ENCODE measurements at places on chromosomes 12 and 14.

- DNase-seq, result no peak
These were observed 2.5 kb downstream of the SLC38A1 start for GRCh38 chr12:46266382-46266791.

GRCh38 chr12:15899282-15899870 is 11.8 kb upstream of the DERA start:
- no peak for DNase-seq

- no peak for DNase-seq
These were observed 33.7 kb upstream of the SCAF11 start for GRCh38 chr12:46024099-46024498.

DNA sequence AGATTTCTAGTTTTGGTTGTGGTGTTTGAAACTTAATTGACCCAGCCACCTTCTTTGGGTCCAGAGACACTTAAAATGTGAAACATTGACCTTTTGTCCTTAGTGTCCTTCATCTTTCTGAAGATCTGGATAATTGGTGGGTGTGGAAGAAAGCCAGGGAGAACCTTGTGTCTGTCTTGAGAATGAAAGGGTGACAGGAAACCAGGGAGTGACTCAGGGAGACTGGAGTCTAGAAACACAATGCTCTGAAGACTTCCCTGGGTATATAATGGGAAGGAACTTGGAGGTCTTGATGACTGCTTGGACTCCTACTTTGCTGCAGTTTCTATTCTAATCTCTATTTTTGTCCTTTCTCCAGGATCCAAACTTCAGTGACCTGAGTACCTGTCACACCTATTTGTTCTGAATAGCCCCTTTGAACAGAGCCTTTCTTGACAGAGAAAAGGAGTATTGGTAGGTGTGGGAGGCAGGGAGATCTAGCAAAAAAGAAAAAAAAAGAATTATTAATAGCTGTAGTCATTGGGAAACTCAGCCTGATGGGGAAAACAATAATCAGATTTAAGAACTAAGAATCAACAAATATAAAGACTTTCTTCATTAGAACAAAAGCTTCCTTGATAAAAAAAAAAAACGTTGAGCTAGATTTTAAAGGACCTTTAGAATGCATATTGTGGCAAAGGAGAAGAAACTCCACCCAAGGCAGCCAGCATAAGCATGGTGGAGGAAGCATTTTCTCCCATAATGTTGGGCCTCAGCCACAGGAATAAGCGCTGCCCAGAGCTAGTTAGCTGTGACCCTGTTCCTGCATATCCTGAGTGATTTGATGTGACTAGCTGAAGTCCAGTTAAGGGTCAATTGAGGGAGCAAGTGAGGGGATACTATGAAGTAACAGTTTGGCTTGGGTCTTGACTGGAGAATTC is 77.9 kb upstream of the HOXC13 start:
- DNase-seq, result no peak

DNA sequence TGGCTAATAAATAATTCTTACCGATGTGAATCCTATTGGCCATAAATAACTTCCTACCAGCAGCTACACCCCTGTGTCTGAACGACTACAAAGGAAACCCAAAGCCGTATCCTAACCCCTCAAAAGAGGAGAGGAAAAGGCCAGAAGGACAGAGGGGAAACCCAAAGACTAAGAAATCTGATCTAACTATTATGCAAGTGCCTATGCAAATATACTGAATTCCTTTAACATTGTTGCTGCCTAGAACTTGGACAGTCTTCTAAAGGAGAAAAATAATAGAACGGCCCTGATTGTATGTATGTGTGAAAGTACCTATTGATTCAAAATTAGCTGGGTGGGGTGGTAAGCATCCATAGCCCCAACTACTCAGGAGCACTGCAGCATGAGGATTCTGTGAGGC is 997 bp downstream of the PLEKHG7 start:
- no peak for DNase-seq

DNA sequence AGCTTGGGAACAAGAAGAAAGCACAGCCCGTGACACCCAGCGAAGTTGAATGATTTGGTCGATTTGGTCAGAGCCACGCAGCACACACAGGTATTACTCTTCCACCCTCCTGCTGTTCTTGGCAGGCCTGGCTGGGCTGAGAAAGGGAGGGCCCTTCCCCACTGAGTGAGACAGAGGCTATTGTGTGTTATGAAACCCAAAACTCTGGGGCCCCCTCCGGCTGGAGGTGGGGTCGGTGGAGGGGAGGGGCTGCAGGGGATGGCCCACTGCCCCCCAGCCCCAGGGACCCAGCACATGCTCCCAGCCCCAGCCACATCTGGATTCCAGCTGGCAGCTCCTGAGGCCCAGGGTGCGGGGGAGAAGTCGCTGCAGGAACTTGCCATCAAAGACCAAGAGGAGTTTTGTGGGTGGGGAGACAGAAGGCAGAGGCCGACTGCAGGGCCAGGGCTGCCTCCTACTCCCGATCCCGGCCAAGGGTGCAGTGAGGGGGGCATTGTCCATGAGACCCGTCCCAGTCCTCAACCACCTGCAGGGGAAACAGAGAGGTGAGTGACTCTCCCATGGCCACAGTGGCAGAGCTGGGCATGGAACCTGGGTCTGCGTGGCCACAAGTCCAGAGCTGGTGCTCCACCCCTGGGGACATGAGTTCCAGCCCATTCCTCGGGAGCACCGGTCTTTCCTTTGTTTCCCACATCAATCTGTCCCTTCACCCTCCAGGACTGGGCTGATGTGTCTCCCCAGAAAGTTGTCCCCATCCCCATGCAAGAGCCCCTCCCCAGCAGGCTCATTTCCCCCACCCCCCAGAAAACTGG is 8.7 kb downstream of the TMEM119 start:
- no peak for DNase-seq

Measured in activated T-cell treated with anti-CD3 and anti-CD28 coated beads for 48 hours (primary cell).